ENCODE measurements at places on chromosomes 12 and 14.
A peak's percentile ranks its signal among the peaks of the same experiment; 100 is the strongest.

GRCh38 chr12:120783197-120783596 is 57.6 kb downstream of the ACADS start:
- peaks cover 18% of the 10 kb centered on the region for H3K36me3 ChIP-seq
- H3K27me3 ChIP-seq = no peaks in the 10 kb centered on the region
- H3K4me1 ChIP-seq = no peaks in the 10 kb centered on the region
- no peak overlapping the region for H3K4me3 ChIP-seq
- DNase-seq = no peak

GRCh38 chr12:13101821-13102375 is 1.6 kb downstream of the GSG1 start:
- peaks cover 27% of the 10 kb centered on the region for H3K27me3 ChIP-seq
- H3K27ac ChIP-seq = peak overlapping the region; percentile 80
- no peaks in the 10 kb centered on the region for H3K36me3 ChIP-seq
- H3K4me1 ChIP-seq = peaks cover 26% of the 10 kb centered on the region
- H3K4me3 ChIP-seq = peak overlapping the region; percentile 75

GRCh38 chr14:29521526-29522137 is 406.0 kb downstream of the PRKD1 start:
- H3K36me3 ChIP-seq = no peaks in the 10 kb centered on the region
- no peak overlapping the region for H3K4me3 ChIP-seq
- no peaks in the 10 kb centered on the region for H3K27me3 ChIP-seq
- H3K27ac ChIP-seq = no peak overlapping the region
- H3K4me1 ChIP-seq = no peaks in the 10 kb centered on the region

- no peaks in the 10 kb centered on the region for H3K36me3 ChIP-seq
- H3K27me3 ChIP-seq = no peaks in the 10 kb centered on the region
- no peak overlapping the region for H3K27ac ChIP-seq
- DNase-seq = no peak
These were observed 62.8 kb downstream of the TSHR start for GRCh38 chr14:81018251-81018650.

GRCh38 chr14:64191756-64192155 is 102.4 kb downstream of the ESR2 start:
- peaks cover 30% of the 10 kb centered on the region for H3K36me3 ChIP-seq
- H3K4me1 ChIP-seq = peaks cover 48% of the 10 kb centered on the region
